ENCODE measurements at places on chromosomes 12 and 14.

DNA sequence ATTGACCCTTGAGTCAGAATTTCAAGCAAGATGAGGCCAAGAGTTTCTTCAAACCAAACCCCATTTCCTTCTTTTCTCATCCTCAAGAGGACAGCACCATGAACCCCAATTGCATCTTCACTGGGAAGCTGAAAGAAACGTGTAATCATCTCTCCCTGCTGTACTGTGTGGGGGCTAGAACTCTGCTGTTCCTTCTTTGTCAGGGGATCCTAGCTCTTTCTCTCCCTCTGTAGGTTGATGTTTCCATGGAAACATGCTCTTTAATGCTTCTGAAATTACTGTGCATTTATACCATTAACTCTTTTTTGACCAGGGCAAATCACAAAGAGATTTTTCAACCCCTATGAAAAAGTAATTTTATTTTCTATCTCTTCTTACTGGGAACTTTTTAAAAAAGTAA, 295.1 kb downstream of the GRIN2B start:
- DNase-seq = no peak

DNA sequence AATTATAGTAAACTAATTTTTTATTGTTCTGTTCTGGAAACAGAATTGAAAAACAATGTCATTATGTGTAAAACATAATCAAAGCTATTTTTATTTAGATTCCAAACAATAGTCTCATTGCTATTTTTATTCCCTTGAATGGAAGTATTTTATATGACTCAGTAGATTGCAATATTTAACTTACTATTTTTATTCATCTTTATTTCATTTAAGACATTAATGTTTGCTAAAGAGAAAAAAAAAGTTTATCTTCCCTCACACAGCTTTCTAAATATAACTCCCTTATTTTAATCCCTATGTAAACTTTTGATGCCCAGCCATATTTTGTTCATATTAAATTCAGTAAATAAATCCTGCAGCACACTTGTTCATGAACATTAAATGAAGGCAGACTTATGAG, 622.4 kb downstream of the SLC6A15 start:
- DNase-seq = no peak

DNA sequence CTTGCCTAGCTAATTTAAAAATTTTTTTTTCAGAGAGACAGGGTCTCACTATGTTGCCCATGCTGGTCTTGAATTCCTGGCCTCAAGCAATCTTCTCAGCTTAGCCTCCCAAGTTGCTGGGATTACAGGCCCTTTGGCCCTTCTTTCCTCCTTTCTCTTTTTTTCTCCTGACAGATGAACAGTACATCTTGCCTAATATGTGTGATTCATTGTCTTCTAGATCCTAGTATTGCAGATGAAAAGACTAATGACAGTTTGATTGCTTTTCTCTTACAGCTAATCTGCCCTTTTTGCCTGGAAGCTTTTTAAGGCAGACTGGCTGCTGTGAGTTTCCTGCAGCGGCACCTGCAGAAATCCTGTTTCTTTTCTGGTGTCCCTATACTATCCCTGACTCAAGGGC, 12.0 kb downstream of the DEPDC4 start:
- no peak for DNase-seq

DNA sequence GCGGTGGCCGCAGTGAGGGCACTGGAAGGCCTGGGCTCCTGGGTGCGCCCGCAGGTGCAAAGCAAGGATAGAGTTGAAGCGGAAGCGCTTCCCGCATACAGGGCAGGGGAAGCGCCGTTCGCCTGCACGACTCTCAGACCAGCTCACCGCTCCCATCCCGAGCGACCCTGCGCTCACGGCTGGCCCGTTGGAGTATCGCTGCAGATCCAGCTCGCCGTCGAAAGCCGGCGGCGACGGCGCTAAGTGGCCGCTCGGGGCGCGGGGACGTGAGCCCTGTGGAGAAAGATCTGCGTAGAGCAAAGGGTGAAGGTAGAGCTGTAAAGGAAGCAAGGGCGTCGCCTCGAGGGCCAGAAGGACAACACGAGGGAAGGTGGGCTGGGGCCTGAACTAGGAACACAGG, 5.4 kb downstream of the ZNF219 start:
- no peak for DNase-seq

- no peak for DNase-seq
Observed at GRCh38 chr14:79413734-79414428, 797.4 kb downstream of the DIO2 start.

GRCh38 chr12:119630962-119631550, 36.9 kb upstream of the PRKAB1 start:
- DNase-seq = no peak

GRCh38 chr12:131456301-131457027, 254.4 kb upstream of the SFSWAP start:
- no peak for DNase-seq

GRCh38 chr12:11729008-11729407, 79.5 kb downstream of the ETV6 start:
- DNase-seq = no peak

DNA sequence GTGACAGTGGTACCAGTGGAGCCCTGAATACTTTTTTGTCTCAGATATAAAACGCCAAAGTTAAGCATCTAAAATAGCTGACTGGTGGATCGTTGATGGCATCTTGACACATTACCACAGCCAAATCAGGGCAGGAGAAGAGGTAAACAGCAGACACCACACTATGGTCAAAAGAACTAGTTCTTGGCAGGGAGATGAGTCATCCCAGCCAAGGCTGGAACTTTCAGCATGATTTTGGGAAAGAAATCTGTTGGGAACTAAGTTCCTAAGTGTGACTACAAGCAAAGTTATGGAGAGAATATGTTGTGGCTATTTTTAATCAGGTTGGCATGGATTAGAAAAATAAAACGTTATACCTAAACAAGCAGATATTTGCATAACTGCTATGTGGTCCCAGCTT, 36.9 kb downstream of the LGR5 start:
- DNase-seq = no peak

- no peak for DNase-seq
Observed at GRCh38 chr14:75268633-75269550, 9.7 kb upstream of the FOS start.

- no peak for DNase-seq
Observed at GRCh38 chr14:25122211-25122610, 72.3 kb upstream of the STXBP6 start.

DNA sequence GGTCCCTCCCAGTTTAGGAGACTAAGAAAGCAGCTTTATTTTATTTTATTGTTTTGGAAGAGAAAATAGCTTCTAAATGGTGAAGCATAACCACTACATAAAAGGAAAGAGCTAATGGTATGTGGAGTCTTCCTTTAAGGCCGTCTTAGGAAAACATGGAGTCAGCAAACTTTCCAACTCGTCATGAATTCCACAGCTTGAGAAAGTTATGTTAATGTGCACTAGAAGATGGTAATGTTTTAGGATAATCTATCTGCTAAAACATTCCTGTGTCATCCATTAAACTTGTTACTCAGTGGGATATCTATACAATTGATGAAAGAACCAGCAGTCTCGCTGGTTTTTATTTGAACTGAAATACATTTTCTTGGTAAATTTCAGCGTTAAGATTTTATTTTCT, 448.4 kb upstream of the SEL1L start:
- peak; percentile 92 for DNase-seq

DNA sequence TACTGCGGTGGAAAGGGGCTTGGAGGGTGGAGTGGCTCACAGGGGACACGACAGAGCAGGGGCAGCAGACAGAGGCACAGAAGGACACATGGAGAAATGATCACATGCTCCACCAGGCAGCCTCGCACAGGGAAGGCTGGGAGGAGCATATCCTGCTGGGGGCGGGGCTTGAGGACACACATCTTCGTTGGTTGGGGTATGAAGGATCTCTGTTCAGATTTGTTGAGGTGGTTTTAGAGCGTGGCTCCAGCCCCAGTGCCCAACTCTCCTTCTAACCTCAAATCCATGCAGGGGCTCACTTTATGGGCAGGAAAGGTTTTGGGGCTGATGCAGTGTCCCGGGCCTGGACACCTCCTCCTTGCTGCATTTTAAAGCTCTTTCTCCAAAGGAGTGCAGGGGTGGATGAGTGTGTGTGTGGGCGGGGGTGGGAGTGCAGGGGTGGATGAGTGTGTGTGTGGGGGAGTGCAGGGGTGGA, 733 bp upstream of the P3H3 start:
- DNase-seq = peak; percentile 22

GRCh38 chr14:74647678-74648461, 35.8 kb upstream of the LTBP2 start:
- DNase-seq = no peak

DNA sequence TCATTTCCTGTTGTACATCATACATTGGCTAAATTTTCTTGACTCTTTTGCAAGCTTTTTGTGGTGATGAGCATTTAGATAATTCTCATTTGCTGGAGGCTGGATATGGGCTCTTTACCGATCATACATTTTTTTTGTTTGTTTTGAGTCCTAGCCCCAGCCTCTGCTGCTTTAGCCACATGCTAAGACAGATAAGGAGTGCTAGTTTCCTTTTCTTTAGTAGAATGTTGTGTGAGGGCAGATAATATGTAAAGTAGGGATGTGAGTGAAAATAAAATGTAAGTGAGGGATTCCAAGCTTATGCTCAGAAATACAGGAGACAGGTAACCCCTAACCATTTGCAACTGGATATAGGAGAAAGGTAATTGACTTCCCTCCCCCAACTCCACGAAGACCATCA, 405.7 kb downstream of the TRHDE start:
- DNase-seq = no peak

GRCh38 chr12:132835076-132836025, 6.7 kb upstream of the GOLGA3 start:
- DNase-seq = no peak

DNA sequence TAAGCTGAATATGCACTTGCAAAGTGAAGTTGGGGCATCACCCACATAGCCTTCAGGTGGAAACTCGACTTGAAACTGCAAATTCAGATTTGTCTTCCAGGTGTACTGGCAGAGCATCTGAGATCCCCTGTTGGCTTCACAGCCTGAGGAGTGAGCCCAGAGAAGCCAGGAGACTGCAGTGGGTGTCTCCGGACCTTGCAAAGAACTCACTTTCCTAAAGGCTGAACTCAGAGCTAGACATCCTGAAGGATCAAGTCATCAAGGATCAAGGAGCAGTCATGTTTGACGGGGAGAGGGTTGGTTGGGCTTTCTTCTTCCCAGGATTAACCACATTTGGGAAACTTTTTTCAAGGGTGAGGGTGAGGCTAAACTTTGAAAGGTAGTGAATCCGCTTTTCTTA, 9.1 kb upstream of the HOXC13 start:
- no peak for DNase-seq

- no peak for DNase-seq
Observed at GRCh38 chr14:50814161-50814560, 16.8 kb downstream of the NIN start.

DNA sequence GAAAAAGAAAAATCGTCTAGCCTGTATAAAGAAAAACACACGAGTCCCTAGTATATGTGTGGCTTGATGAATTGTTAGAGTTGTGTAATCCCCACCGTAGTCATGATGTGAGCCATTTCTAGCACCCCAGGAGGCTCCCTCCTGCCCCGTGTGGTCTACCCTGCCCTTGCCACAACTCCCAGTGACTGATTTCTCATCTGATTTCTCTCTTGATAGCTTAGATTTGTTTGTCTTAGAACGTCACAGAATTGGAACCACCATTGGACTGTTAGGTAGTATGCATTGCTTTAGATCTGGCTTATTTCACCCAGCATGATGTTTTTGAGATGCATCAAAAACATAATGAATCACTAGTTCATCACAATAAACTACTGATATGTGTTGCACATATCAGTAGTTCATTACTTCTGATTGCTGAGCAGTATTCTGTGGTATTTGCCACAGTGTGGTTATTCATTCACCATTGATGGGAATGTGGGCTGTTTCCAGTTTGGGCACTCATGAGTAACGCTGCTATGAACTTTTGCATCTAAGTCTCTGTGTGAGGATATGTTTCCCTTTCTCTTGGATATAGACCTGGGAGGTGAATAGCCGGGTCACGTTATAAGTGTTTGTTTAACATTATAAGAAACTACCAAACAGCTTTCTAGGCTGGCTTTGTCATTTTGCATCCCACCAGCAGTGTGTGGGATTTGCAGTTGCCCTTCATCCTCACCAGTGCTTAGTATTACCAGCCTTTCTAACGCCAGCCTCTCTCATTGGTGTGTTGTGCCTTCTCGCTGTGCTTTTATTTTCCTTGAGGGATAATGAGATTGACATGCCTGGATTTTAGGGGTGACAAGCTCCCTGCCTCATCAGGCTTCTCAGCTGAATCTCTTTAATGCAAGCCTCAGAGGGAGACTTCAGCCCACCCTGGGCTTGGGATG, 31.9 kb upstream of the NCOR2 start:
- DNase-seq = no peak

DNA sequence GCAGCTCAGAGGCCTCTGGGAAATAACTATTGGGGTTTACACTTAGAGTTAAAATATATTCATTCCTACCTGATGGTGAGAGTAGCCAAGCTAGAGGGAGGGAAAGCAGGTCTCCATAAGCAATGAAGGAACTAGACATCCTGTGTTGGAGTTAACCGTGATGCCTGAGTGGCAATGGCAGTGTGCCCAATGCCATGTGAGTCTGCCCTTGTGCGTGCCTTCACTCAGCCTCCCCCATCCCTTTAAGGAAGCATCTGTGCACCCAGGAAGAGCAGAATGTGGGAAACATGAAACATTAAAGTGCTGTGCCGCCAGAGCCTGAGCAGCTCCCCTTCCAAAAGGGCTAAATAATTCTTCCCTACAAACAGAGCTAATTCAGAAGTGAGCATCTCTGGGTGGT, 76.3 kb downstream of the COX16 start:
- no peak for DNase-seq

GRCh38 chr12:16560273-16560672, 45.7 kb downstream of the LMO3 start:
- no peak for DNase-seq

- no peak for DNase-seq
Observed at GRCh38 chr12:38480594-38480993, 164.0 kb downstream of the ALG10B start.

- no peak for DNase-seq
Observed at GRCh38 chr14:64807551-64807950, 72.2 kb downstream of the SPTB start.

GRCh38 chr12:95385246-95386035, 88.5 kb upstream of the METAP2 start:
- DNase-seq = no peak

DNA sequence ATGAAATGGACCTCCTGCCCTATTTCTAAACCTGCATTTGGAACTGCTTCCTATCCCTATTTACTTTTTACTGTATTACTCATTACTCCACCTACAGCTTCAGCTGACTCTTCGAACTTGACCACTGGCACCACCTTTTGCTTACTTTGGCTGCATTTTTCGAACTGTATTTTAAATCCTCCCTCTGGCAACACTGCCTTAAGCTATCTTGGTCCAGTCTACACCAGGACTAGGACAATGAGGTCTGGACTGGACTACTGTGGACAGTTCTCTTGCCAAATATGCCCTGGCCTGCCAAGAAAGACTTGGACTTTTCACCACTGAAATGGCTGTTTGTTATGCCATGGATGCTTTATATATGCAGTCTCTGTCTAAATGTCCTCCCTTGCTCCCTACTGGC, 328.1 kb downstream of the BTG1 start:
- no peak for DNase-seq
